ENCODE measurements at places on chromosomes 4 and X.

DNA sequence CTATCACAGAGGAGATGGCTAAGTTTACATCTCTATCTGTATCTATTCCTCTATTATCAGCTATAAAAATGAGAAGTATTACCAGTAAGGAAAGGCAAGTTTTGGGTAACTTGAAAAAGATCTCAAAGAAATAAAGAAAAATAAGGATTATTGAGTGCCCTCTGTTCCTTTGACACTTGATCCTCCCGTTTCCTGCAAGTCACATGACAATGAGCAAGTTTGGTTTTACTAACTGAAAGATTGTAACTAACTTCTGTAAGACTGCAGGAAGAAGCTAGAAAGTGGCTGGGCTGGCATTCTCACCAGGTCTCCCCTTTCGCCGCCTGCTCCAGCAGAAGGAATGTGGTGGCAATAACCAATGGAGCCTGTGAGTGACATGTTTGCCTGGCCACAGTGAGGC, 59.2 kb downstream of the ARHGAP24 start:
- DNase-seq = no peak

DNA sequence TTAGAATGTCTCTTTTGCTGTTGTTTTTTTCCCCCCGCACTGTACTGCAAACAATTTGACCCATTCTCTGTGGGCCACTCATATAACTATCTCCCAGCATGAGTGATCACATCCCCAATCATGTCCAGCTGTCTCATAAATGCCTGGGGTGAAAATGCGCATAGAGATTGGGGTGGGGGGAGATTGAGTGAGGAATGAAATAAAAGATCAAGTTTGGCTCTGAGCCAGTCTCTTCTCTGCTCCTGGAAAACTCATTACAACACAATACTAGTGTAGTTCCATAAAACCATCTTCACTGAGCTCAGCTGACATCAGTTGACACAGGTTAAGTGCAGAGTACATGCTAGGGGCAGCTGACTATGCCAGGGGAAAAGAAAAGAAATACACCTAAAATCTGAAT, 96.9 kb downstream of the EGF start:
- no peak for DNase-seq

DNA sequence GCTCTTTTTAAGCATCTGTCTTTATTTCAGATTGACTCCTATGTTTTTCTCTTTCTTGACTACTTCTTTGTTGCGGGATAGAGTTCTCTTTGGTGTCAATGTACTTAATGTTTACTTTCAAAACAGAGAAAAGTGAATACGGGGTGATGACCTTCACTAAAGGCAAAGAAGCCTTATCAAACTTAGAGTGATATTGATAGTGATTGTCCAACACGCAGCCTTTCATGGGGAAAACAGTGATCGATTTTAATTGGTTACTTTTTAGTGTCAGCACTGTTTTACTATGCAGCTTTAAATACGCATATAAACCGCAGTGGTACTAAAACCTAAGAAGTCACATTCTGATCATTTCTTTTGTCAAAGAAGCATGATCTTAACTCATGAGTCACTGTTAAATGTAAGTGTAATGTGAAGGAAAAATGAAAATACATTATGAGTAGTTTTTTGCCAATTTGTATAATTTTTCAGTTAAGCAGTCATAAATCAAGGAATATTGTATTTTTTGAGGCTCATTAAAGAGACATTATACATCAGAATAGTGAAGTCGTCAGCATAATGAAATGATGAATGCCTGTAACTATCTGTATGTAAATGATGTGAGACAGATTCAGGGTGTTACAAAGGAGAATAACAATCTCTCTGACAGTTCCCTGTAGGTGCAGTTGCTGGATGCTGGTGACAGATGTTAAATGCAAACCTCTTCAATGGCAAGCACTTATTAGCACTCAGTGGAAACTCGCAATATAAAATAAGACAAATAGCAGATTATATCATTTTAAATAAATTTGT, 2082.8 kb upstream of the TENM3 start:
- DNase-seq = no peak

GRCh38 chrX:63812823-63813222, 27.8 kb upstream of the ARHGEF9 start:
- no peak for DNase-seq

DNA sequence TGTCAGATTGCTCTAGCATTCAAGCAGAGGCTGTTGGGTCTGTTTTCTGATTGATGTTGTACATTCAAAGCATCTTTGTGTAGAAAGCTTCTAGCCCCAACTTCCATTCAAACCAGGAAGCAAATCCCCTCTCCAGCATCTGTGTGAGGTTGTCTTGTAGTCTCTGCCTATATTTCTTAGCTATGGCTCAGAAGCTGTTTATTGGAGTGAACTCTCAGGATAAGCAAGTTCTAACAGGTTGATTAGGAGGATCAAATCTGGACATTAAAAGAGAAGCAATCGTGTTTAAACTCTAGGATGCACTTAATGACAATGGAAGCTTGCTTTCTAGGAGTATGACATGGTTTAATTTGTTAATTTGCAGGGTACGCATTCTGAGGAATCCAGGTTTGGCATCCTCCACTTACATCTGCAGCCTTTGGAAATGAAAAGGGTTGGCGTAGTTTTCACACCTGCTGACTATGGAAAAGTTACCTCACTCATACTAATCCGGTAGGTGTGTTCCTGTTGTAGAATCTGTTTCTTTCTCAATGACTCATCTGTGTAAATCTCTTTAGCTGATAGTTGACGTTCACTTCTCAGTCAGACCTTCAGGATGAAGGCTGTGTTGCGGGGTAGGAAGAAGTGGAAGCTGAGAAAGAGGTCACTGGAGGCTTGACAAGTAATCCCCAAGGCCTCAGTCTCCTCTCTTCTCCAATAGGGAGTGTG, 88.0 kb upstream of the TLR2 start:
- DNase-seq = no peak

DNA sequence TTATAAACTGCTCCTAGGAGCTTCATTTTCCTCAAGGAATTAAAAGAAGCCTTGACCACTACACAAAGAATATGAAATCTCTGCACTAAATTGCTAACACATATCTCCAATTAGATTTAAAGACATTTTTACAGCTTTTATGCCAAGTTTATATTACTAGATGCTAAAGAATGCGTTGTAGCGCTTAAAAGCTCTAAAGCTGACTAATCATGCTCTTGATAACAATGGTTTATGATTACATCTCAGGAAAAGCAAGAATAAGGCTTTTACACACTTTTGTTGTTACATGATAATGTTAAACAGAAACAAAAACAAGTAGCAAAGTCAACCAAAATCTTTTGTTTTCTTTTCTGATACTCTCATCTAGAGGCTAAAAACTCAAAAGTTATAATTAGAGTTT, 44.7 kb downstream of the SLC10A7 start:
- no peak for DNase-seq

- DNase-seq = no peak
These were observed 111.0 kb upstream of the PITX2 start for GRCh38 chr4:110733901-110734300.

DNA sequence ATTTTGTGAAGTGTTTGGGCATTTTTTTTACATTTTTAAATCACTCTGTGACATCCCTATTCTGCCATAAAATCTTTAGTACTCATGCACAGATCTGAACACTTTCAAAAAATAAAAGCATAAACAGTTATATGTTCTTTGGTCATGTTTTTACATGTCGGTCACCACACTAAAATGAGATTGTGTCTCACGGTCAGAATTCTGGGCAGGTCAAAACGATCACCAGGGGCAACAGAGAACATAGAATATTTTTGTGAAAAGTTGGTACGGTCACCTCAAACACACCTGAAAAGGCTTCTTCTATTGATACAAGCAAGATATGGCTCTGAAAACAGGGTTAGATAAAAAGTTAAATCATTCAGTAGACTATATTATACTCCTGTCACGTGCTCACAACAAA, 189.1 kb downstream of the PDGFC start:
- no peak for DNase-seq

DNA sequence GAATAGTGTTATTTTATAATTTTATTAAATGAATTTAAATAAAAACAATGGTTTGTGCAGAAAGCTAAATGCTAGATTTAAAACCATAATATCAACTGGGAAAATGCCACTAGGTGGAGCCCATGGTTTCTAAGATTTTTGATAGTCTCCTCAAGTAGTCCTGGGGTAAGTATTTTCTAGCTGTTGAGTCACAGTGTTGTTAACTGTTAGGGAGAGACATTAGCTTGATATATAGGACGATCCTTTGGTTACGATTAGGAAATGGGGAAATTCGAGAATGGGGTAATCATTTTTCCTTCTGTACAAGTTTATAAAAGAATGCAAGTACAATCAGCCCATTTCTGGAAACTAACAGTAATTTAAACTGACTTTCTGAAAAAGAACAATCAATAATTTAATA, 378.4 kb downstream of the ANKRD50 start:
- peak; percentile 61 for DNase-seq

GRCh38 chrX:104310090-104310489, 55.4 kb upstream of the ESX1 start:
- DNase-seq = no peak

DNA sequence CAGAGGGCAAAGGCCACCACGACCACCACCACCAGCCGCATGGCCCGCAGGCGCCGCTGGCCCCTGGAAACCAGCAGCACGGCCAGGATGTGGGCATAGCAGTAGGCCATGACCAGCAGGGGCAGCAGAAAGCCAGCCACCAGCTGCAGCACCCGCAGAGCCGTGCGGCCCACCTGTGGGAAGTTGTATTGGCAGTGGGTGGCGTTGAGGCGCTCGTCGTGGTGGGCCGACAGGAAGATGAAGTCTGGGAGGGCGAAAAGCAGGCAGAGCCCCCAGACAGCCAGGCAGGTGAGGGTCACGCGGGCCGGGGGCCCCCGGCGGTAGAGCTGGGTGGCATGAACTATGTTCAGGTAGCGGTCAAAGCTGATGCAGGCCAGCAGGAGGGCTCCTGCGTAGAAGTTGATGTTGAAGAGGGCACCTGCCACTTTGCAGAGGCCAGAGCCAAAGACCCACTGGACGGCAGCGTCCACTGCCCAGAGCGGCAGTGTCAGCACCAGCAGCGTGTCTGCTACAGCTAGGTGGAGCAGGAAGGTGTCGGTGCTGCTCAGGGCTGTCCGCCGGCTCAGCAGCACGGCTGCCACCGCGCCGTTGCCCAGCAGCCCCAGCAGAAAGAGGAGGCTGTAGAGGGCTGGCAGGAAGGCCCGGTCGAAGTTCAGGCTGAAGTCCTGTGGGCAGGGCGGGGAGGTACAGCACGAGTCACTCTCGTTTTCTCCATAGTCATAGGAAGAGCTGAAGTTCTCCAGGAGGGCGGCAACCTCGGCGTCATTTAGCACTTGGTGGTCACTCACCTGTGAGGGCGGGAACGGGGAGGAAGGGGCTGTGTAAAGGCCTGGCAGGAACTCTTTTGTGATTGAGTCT, 1.4 kb downstream of the CXCR3 start:
- DNase-seq = no peak

- DNase-seq = no peak
These were observed 1573.5 kb upstream of the TENM3 start for GRCh38 chr4:180669680-180670079.

GRCh38 chrX:69538321-69538876, 34.3 kb downstream of the NALF2 start:
- DNase-seq = no peak

- DNase-seq = no peak
These were observed 73.1 kb downstream of the CXXC4 start for GRCh38 chr4:104421566-104421965.

GRCh38 chr4:113444386-113444785, 317.2 kb downstream of the CAMK2D start:
- no peak for DNase-seq

GRCh38 chrX:23884427-23885024, 23.2 kb downstream of the APOO start:
- DNase-seq = no peak

GRCh38 chrX:15786915-15787314, 3.4 kb upstream of the ZRSR2 start:
- DNase-seq = no peak

DNA sequence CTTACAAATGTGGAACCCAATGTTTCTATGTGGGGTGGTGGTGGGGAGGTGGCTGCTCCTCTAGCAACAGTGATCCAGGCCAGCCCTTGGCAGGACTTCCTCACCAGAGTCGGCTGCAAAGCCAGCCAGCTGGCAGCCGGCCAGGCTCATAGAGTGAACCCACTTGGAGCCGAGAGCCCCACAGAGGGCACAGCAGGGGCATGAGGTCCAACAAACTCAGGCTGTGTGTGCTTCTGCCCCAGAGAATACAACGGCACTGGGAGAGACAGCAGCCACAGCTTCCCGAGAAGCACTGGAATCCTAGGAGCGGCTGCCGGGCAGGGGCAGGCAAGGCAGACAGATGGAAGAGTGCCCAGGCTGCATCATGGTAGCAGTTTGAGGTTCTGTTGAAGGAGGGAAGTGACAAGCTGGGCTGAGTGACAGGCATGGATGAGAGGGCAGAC, 23.5 kb upstream of the SOWAHD start:
- DNase-seq = no peak

DNA sequence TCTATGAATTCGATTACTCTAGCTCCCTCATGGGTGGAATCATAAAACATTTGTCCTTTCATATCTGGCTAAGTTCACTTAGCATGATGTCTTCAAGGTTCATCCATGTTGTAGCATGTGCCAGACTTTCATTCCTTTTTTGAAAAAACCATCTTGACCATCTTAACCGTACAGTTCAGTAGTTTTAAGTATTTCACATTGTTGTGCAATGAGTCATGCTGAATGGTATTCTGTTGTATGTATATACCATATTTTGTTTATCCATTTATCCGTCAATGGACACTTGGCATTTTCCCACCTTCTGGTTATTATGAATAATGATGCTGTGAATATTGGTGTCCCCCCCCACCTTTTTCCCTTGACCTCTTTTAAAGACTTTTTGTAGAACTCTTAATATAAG, 72.4 kb upstream of the TLR2 start:
- no peak for DNase-seq

- no peak for DNase-seq
These were observed 25.4 kb downstream of the ATP7A start for GRCh38 chrX:77935886-77936285.

- no peak for DNase-seq
These were observed 25.6 kb upstream of the MSANTD1 start for GRCh38 chr4:3223346-3223745.

DNA sequence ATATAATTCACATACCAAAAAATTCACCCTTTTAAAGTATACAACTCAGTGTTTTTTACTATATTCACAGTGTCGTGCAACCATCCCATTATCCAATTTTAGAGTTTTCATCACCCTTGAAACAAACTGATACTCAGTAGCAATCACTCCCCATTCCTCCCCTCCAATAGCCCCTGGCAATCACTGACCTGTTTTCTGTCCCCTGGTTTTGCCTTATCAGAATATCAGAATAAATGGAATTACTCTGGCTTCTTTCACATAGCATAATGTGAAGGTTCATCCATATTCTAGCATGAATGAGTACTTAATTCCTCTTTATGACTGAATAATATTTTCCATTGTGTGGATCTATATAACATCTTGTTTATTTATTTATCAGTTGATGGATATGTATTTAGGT, 153.2 kb downstream of the AASDH start:
- no peak for DNase-seq

GRCh38 chr4:169899295-169899694, 126.9 kb downstream of the MFAP3L start:
- DNase-seq = no peak
